AG09319 (cell line): ENCODE measurements at places on chromosomes 13 and 19.

DNA sequence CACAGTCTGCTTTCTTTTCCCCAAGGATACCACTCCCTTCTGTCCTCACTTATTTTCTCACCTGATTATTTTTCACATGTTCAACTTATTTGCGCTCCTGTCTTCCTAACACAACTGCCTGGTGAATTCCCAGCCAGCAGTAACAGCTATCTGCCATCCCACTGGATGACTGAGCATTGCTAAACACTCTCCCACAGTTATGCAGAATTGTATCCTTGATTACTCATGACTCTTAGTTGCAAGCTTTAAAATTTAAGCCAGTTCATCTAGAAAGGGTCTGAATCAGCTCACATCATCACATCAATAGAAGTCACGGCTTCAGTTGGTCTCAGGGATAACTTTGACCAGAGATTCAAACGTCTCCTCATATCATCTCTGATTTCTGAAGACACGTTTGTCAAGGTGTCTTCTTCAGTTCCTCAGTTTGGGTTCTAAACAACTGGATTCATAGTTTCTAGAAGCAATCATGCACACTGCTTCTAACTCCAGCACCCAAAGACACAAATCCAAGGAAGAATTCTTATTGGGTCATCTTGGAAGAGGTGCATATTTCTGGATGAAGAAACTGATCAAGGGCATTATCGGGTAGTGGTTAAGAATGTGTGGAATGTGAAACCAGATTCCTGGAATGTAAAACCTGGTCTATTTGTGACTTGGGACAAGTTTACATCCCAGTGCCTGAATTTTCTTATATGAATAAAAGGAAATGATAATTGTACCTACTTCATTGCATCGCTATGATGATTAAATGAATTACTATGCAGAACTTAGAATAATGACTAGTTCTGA is 13.9 kb upstream of the DACH1 start:
- DNase-seq, result no peak

GRCh38 chr13:94968757-94969086 is 256.4 kb upstream of the SOX21 start:
- no peak for DNase-seq

- no peak for DNase-seq
Observed at GRCh38 chr13:81738364-81738763, 1397.4 kb upstream of the SPRY2 start.

GRCh38 chr13:101512650-101513049 is 60.2 kb downstream of the ITGBL1 start:
- no peak for DNase-seq

GRCh38 chr19:56191115-56191514 is 6.5 kb downstream of the ZSCAN5B start:
- no peak for DNase-seq

- no peak for DNase-seq
Observed at GRCh38 chr19:19748249-19748938, 15.5 kb upstream of the ZNF14 start.

GRCh38 chr13:48909056-48909389 is 66.7 kb upstream of the FNDC3A start:
- DNase-seq, result no peak

GRCh38 chr19:42206871-42207755 is 10.4 kb downstream of the DEDD2 start:
- DNase-seq, result no peak

DNA sequence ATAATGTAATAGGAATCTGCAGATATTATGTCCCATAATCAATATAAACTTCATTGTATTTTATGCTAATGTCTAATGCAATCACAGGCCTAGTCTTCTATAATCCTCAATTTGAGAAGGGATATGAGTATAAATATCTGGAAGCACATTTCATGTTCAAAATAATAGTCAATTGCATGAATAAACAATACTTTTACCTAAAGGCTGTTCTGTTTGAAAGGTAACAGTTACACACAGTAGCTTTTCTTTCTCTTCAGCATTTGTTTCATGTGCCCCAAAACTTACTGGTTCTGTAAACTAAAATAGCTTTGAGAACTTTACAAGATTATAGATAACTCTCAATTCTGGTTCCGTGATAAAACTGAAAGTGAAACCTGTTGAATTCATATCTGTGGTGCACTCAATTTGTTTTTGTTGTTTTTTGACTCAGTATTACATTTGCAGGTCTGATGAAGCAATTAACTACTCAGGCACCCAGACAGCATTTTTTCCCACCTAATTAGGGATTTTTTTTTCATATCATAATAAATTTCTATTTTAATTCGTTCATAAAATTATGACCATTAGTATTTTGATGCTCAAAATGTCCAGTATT is 1193.8 kb downstream of the SLITRK1 start:
- DNase-seq, result no peak

DNA sequence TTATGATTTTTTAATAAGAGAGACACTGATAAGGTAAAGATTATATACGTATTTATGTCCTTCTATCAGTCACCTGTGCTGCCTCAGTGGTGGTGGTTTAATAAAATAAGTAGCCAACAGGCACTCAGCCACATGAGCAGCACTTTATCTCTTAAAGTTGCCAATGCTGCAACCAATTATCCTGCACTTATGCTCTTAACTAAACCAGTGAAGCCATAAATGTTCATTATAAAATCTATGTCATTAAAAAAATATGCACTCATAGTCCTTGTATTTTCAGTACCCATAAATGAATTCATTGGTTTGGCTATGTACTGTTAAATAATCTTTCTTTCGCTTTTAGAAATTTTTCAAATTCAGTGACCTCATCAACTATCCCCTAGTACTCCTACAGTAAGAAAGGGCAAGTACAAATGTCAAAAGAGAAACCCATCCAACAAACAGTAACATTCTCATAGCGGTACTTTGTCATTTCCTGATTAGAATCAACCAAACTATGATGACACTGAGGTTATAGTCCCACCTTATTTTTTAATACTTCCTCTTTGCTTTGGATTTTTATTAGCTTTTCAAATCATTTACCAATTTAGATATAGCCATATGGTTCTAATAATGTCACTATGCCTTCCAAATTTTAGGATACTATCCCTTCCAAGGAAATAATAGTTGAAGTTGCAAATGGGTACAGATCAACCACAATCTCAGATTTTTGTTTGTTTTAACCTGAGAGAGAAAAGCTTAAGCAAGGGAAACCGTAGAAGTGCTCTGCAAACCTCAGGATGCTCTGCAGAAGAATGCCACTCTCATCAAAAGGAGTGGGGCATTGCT is 190.9 kb downstream of the KLF12 start:
- DNase-seq, result no peak

- no peak for DNase-seq
Observed at GRCh38 chr19:3366753-3367627, 607 bp downstream of the NFIC start.

GRCh38 chr19:2663920-2664571 is 38.4 kb downstream of the GNG7 start:
- no peak for DNase-seq

DNA sequence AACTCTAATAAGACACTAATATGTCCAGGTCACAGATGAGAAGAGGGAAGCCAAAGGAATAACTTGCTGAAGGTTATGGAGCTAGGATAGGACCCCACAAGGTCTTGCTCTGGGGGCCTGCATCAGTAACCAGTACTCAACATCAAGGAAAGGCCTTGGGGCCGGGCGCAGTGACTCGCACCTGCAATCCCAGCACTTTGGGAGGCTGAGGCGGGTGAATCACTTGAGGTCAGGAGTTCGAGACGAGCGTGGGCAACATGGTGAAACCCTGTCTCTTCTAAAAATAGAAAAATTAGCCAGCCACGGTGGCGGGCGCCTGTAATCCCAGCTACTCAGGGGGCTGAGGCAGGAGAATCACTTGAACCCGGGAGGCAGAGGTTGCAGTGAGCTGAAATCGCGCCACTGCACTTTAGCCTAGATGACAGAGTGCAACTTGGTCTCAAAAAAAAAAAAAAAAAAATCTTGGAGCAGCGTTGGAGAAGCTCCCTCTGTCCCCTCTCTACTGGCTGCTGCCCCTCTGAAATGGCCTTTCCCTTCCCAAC is 1.8 kb downstream of the LONP1 start:
- no peak for DNase-seq

DNA sequence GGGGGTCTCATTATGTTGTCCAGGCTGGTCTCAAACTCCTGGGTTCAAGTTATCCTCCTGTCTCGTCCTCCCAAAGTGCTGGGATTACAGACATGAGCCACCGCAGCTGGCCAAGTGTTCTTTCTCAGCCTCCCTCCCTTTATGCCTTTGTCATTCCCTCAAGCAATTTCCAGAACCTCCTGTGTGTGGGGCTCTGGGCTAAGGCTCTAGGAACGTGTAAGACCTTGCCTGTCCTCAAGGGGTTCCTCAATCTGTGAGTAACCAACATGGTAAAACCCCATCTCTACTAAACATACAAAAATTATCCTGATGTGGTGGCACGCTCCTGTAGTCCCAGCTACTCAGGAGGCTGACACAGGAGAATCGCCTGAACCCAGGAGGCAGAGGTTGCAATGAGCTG is 15.5 kb upstream of the SPACA4 start:
- no peak for DNase-seq

DNA sequence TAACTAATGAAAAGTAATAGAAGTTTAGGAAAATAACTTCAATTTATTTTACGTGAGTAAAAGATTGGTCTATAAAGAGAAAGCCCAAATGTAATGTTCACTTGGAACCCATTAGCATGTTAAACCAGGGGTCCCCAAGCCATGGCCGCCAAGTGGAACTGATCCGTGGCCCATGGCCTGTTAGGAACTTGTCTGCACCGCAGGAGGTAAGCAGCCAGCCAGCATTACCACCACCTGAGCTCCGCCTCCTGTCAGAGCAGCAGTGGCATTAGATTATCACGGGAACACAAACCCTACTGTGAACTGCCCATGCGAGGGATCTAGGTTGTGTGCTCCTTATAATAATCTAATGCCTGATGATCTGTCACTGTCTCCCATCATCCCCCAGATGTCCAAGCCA is 818.7 kb upstream of the GPC6 start:
- no peak for DNase-seq

DNA sequence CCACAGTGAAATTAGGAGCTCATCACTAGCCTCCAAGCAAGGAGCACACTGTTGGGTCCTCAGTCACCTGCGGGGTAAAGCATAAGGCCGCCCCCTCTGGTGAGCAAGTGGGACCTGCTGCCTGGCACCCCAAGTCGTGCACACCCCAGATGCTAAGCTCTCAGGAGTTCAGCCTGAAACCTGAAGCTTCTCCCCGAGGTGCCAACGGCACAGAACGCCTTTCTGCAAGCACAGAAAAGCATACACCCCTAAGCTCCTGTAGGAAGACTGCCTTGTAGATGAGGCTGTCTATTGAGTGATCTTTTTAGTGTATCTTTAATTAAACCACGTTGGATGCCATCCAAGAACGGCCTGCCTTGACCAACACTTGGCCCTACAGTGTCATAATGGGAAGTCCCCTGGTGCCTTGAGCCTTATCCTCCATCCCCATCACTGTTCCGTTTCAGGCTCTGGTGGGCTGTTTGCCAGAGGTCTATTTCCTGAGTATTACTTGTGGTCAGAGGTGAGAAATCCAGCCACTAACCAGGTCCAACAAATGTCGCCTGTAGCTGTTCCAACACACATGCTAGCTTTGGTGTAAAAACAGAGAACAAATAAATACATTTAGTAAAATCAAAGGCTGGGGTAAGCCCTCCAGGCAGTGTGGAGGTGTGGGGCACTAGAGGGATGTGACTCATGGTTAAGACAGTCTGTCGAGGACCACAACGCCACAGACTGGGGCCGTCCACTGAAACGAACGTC is 44.8 kb downstream of the C13orf42 start:
- DNase-seq, result no peak

- no peak for DNase-seq
Observed at GRCh38 chr19:31499281-31500196, 150.3 kb upstream of the TSHZ3 start.

GRCh38 chr19:38728752-38729541 is 15.3 kb downstream of the CAPN12 start:
- no peak for DNase-seq

DNA sequence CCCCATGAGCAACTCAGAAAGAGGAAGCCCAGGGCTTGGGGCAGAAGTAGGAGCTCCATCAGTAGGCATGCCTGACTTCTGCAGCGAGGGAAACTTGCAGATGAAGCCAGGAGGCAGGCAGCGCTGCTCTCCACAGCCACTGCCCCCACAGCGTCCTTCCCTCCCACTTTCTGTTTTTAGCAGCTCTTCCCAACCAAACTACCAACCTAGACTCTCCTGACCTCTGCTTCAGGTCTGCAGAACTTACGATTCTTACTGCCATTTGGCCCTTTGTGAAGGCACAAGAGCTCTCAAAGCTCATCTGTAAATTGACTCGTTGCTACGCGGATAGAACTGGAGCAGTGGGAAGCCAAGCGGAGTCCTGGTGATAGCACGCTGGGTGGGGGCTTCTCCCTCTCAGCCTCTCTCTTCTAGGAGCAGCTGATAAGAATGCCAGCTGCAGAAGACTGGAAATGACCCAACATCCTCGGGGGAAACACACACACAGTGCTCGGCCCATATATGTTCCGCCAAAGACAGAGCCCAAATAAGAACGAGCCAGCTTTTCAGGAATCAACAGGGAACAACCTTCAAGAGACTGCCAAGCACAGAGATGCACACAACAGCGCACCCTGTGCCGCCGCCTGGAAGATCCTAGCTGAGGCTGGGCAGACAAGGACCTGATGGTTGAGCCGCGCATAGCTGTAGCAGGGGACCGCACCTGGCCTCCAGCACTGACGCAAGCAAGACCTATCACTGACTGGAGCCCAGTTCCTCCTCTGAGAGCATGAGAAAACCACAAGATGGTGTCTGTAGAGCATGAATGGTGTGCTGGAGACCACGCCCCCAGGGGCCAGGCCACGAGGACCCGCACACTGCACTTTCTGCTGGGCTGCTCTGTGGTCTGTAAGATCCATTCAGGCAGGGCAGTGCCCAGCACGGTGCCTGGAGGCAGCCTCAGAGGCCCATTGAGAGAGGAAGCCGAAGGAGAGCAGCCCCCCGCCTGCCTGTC is 15.9 kb upstream of the SLC35E1 start:
- DNase-seq, result no peak

DNA sequence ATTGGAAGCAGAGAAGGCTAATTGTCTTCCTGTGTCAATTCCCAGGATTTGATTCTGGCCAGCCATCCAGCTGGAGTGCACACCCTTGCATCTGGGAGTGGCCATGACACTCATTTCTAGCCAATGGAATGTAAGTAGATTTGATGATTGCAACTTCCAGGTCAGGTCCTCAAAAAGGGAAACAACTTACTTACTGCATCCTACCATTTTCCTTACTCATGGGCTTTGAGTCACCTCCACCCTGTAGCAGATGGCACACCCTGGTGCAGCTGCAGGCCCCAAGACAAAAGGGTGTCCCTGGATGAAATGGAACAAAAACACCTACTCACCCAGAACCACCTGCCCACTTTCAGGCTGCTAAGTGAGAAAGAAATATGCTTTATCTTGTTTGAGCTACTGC is 27.3 kb upstream of the MPHOSPH8 start:
- no peak for DNase-seq
